ENCODE measurements at places on chromosomes 2 and 18.

DNA sequence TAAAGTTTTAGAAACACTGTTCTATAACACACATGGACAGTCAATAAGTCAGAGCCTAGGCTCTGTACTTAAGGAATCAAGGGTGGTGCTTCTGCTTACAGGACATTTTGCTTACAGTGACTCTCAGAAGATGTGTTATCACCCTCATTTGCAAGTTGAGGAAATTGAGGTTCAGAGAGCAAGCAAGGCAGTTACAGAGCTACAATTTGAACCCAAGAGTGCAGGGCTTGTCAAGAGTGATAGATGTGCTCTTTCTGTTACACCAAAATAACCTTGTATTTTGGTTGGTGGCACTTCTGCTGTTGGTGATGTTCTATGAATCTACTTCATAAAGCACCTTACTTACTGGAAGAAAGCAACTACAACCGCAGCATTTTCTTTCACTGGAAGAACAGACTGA, 170.2 kb downstream of the THADA start:
- no peak for DNase-seq

GRCh38 chr2:17515652-17516051, 2.6 kb downstream of the RAD51AP2 start:
- no peak for DNase-seq

- DNase-seq = no peak
These were observed 459.3 kb downstream of the GALR1 start for GRCh38 chr18:77708826-77709506.

- DNase-seq = no peak
These were observed 20.0 kb upstream of the CXCR4 start for GRCh38 chr2:136137982-136138381.

- DNase-seq = no peak
These were observed 332.9 kb upstream of the DDX18 start for GRCh38 chr2:117481608-117482007.

Data from stimulated activated CD4-positive, alpha-beta T cell treated with anti-CD3 and anti-CD28 coated beads, Interleukin-4, amount 100 ng/mL, for 1 hour (primary cell).